NCI-H2081 treated with DMSO at 0.1 percent for 48 hours (cell line): ENCODE measurements at places on chromosomes 6 and 20.

DNA sequence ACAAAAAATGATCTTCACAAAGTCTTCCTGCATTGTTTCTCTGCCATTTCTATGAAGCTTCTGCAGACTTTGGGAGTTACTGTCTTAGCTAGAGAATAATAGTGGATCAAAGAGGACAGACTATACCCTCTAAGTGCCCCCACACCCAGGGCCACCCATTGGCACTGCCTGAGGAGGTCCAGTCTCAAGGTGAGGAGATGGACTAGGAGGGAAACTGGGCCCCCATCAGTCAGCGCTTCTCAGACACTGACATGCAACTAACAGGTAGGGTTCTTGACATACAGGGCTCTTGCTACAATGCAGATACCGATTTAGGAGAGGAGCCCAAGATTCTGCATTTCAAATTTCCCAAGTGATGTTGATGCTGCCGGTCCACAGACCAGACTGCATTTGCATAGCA, 24.3 kb downstream of the PCNA start:
- no peak for DNase-seq

DNA sequence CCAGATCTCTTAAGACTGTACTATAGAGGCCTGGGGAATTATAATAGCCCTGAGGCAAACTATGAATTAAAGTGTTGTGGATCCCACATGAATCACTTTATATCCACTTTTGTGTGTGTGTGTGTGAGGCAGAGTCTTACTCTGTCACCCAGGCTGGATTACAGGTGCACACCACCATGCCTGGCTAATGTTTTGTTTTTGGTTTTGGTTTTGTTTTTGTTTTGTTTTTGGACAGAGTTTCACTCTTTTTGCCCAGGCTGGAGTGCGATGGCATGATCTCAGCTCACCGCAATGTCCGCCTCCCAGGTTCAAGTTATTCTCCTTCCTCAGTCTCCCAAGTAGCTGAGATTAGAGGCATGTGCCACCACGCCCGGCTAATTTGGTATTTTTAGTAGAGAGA, 32.2 kb upstream of the MICB start:
- no peak for DNase-seq

DNA sequence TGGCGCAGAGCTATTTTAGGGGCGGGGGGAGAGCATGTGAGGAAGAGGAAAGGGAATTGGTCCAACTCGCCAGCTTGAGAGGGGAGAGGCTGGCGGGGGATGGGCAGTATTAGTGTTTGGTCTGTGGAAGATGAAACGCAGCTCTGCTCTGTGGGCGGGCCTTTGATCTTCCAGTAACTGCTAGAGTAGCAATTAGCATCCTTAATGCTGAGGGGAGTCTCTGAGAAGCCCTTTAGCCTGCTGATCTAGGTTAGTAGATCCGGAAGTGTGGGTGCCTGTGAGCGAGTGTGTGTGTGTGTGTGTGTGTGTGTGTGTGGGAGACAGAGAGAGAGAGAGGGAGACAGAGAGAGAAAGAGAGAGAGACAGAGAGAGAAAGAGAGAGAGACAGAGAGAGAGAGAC, 117.2 kb upstream of the BACH2 start:
- DNase-seq, result no peak

GRCh38 chr20:40291493-40292135, 397.4 kb downstream of the MAFB start:
- no peak for DNase-seq
